ENCODE measurements at places on chromosomes 4 and X. TPM values are rescaled to one million over a fixed set of nuclear protein-coding genes. Genes with fewer than 3 reads are reported as not detected.
A peak's percentile ranks its signal among the peaks of the same experiment; 100 is the strongest.

DNA sequence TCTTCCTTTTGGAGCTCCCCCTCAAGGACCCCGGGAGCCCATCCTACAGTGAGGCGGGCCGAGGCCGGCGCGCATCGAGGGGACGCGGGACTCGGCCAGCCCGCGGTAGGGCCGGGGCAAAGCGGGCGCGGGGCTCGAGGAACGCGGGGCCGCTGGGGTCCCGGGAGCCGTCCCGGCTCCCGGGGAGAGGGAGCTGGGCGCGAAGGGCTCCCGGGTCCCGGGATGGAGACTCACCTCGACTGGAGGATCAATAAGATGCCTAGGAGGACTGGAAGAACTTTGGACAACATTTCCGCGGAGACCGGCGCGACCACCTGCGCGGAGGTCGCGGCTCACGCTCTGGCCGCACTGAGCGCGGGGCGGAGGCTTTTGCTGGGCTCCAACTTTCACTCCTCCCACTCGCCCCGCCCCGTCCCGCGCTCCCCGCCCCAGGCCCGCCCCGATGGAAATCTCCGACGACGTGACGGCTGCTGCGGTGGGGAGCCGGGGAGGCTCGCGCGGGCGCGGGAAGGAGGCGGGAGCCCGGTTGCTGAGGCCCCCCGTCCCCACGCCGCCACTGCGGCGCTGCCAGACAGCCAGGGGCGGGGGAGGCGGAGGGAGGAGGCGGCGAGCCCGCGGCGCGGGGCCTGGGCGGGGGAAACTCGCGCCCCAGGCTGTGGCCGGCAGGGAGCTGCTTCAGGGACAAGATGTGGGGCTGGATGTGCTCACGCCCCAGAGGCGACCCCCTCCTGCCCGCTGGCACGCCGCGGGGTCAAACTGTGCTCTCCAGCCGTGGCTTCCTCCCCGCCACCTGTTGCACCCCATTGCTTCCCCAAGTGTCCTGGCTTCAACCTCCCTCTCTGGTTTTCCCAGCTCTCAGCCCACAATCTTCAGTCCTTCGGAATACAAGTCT lies at the start of gene GABRE:
TSS of gene GABRE (minus strand) at position 341 of the 892 bp plus-strand sequence. CDS start at position 290, 51 bp downstream.
- H3K36me3 ChIP-seq: no peaks in the 10 kb centered on the region
- no peaks in the 10 kb centered on the region for H3K4me1 ChIP-seq
- H3K27me3 ChIP-seq: peaks cover 10% of the 10 kb centered on the region
- no peak within 1 kb of the TSS for H3K4me3 ChIP-seq
- peak; percentile 9 for DNase-seq

DNA sequence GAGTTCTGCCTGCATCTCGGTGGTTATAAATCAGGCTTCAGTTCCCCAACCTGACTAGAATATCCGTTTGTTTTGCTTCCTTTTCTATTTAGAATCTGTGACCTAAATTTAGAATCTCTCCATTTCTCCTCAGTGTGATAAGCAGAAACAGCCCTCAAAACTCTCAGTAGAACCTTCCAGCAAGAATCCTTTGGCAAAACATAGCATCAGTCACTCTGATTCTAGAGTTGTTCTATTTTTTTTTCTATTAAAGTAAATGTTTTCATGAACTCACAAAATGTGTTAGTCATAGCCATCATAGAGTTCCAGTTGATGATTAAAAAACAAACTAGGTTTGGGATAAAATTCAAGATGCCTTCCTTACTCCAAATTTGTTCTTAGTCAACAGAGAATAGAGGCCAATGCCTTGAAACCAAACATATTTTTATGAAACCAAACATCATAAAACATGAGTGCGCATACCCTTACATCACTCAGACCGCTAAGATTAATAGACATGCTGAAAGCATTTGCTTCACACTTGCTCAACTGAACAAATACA lies 13.2 kb upstream of the C1QTNF7 start:
- H3K27ac ChIP-seq: no peak overlapping the region
- no peak for DNase-seq
- H3K4me3 ChIP-seq: no peak overlapping the region
- H3K27me3 ChIP-seq: no peaks in the 10 kb centered on the region

The IBSP gene
- not detected for total RNA-seq

The RBM46 gene
- not detected for total RNA-seq

The ZNF711 gene
- total RNA-seq: 0.31 TPM

Measured in activated CD4-positive, alpha-beta memory T cell treated with anti-CD3 and anti-CD28 coated beads for 36 hours (primary cell).